ENCODE measurements at places on chromosomes 6 and 20.

DNA sequence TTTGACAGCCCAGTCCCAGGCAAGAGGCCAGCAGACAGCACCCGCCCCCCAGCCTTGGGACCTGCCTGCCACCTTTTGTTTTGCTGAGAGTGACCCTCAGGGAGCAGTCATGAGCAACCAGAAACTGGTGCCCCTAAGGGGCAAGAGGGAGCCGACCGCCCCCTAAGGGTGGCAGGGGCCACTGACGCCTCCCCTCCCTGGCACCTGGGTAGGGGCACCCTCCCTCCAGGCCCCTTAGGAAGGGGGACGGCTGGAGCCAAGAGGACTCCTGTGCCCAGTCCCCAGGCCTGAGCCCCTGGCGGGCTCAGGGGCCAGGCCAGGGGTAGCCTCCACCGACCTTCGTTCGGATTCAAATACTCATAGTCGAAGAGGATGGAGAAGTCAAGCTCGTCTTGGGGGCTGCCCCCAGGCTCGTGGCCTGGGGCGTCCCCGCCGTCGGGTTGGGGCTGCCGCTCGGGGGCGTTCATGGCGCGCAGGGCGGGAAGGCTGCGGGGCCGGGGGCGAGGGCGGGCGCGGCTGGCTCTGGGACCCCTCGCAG is 417 bp downstream of the NFATC2 start:
- no peak for DNase-seq

DNA sequence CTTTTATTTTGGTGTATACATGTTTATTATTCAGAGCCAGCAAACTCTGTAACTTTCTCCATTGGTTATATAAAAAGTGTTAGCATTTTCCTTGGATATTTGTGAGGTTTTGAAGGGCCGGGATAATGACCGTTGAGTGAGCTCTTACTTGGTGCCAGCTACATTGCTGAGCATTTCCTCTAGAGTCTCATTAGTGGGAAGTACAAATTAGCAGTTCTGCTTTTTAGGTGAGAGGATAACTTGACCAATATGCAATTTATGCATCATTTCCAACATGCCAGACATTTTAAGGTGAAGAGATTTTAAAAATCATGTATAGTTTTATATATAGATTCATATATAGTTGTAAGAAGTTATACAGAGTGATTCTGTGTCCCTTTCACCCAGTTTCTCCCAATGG is 84.3 kb downstream of the CARMIL1 start:
- no peak for DNase-seq

GRCh38 chr6:108437821-108438220 is 122.9 kb upstream of the FOXO3 start:
- DNase-seq: no peak

DNA sequence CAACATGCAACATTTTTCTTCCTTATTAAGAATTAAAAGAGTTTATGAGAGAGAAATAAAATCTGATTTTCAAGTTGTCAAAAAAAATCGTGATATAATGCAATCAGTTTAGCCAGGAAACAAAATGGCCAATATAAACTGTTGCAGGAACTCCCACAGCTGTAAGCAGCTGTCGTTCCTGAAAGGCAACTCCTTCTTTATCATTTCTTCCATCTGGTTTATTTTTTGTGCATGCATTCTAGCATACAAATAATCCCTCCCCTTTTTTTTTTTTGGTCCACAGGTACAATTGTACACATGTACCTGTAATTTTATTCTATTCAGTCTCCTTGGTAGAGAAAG is 19.7 kb downstream of the TRAF3IP2 start:
- peak; percentile 88 for DNase-seq

GRCh38 chr6:152173321-152173720 is 365.8 kb downstream of the ESR1 start:
- DNase-seq: no peak

All from DMS79 treated with DMSO at 0.1 percent for 48 hours (cell line).